Activated naive CD8-positive, alpha-beta T cell treated with anti-CD3 and anti-CD28 coated beads for 36 hours (primary cell): ENCODE measurements at places on chromosomes 2 and 18.

GRCh38 chr2:203489531-203489930 is 45.6 kb downstream of the RAPH1 start:
- DNase-seq: no peak

DNA sequence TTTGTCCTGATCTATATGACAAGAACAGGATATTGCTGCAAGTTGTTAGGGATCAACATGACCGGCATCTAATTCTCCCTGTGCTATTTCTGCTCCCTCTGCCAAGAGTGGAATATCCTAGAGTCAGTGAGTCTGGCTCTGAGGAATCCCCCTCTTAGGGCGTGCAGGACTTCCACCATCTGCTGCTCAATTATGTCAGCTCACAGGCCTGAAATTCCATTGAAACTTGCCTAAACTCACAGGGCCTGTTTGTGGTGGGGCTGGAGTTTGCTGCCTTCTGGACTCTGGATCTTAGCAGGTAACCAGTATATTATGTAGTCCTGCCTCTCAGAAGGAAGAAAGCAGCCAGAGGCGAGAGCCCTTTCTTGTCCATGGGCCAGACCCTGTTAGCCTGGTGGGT is 323.0 kb downstream of the TSN start:
- DNase-seq: no peak

DNA sequence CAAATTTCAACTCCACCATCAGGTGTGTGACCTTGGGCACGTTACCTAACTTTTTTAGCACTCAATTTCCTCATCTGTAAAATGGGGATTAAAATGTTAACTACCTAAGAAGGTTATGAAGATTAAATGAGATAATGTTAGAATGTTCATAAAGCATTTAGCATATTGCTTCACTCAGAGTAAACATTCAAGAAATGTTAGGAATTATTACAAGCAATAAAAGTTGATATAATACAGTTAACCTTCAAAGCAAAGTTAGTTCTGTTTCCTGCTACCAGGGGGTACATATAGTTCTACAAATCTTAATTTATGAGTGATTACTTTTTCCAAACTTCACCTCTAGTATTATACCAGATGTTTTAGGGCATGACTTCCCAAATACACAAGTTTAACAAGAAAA is 254.2 kb downstream of the PDE11A start:
- DNase-seq: no peak

DNA sequence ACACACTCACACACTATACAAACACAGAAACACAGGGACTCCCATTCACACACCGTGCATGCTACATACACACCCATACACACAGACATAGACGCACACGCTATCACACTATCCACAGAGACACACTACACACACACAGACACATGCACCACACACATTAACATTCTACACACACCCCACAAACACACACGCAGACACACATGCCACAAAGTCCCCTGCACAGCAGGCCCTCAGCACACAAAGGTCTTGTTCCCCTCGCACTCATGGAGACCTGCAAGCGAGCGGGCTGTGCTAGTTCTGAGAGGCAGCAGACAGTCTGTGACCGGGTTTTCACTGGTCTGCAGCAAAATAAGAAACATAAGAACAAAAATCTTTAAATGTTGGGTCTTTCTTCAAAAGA is 429.6 kb upstream of the SALL3 start:
- no peak for DNase-seq

- no peak for DNase-seq
Measured at GRCh38 chr2:43898838-43899346, 60.1 kb downstream of the ABCG8 start.

DNA sequence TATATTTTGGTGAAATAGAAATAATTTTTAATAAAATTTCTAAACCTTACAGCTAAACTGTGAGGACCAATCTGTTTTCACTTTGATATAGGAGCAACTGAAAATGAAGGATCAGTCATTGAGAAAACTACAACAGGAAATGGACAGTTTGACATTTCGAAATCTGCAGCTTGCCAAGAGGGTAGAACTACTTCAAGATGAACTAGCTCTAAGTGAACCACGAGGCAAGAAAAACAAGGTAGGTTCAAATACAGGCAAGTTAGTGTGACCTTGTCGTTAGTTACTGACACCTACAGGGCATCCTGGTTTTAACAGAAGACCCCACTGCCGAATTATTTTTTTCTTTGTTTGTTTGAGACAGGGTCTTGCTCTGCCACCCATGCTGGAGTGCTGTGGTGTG is 75.5 kb upstream of the STON1 start:
- no peak for DNase-seq

GRCh38 chr2:70994009-70994698 is 519 bp downstream of the TEX261 start:
- DNase-seq: peak; percentile 67

DNA sequence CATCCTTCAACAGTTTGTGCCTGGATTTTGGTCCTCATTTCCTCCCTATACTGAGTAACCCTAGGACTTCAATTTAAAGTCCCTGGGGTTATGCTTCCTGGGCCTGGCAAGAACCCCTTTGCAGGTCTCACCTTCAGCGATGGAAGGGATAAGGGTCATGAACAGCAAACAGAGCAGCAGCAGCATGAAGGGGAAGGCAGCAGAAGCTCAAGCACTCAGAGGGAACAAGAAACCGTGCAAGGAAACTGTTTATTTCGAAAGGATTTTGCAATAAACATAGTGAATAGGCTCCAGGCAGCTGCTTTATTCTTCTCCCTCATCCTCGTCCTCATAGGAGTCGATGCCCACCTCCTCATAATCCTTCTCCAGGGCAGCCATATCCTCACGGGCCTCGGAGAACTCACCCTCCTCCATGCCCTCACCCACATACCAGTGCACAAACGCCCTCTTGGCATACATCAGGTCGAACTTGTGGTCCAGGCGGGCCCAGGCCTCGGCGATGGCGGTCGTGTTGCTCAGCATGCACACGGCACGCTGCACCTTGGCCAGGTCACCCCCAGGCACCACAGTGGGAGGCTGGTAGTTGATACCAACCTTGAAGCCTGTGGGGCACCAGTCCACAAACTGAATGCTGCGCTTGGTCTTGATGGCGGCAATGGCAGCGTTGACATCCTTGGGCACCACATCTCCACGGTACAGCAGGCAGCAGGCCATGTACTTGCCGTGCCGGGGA is 2.8 kb upstream of the TUBA4B start:
- DNase-seq: no peak

GRCh38 chr2:64613276-64613675 is 40.4 kb downstream of the SERTAD2 start:
- no peak for DNase-seq

GRCh38 chr2:59540864-59541263 is 1012.6 kb downstream of the BCL11A start:
- DNase-seq: no peak

- DNase-seq: no peak
Measured at GRCh38 chr2:15145919-15146318, 415.2 kb downstream of the NBAS start.

DNA sequence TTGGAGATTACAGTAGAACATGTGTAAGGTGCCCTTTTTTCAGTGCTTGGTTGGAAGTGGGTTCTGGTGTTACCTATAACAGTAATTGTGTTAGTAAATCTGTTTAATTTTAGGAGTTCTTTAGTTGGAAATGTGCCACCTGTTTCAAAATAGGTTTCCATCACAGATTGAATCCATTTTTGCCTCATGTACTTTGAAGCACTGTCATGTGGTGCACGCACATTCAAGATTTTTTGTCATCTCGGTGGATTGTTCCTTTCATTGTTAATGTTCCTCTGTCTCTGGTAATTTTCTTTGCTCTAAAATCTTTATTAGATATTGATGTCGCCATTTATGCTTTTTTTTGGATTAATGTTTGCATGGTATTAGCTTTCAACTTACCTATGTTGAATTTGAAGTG is 1.3 kb downstream of the ATP9B start:
- DNase-seq: no peak

- DNase-seq: no peak
Measured at GRCh38 chr18:4878480-4878879, 318.6 kb downstream of the AKAIN1 start.

GRCh38 chr2:162175714-162176113 is 23.7 kb upstream of the GCG start:
- DNase-seq: no peak

- no peak for DNase-seq
Measured at GRCh38 chr2:100247256-100248043, 74.9 kb downstream of the LONRF2 start.

DNA sequence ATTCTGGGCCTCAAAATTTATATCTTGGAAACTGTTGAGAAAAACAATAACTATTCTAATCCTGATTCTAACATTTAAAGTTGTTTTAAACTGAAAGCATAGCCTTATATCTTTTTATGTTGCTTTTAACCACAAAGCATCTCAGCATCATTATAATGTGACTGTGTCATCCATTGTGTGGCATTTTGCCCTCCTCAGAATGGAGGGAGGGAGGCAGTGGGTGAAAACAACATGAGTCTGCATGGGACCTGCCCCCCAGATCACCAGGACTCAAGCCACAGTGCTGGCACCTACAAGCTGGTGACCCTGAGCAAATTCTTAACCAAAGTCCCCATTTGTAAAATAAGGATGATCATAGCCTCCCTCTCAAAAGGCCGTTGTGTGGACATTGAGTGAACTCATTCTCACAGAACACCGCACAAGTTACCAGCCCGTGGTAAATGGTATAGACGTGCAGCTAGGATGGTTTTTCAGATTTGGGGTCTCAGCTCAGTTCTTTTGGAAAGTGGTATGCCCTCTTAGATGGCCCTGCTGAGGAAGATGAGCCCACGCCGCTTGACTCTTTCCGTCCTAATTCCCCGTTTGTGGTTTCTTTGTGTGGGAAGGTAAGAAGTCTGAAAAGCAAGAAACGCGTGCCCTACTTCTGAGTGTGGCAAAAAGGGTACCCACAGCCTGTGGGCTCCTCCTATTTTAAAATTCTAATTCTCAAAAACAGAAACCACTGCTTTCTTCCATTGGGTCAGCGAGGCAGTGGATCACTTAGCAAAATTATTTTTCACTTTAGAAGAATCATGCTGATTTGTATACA is 305.0 kb upstream of the ID2 start:
- DNase-seq: no peak

DNA sequence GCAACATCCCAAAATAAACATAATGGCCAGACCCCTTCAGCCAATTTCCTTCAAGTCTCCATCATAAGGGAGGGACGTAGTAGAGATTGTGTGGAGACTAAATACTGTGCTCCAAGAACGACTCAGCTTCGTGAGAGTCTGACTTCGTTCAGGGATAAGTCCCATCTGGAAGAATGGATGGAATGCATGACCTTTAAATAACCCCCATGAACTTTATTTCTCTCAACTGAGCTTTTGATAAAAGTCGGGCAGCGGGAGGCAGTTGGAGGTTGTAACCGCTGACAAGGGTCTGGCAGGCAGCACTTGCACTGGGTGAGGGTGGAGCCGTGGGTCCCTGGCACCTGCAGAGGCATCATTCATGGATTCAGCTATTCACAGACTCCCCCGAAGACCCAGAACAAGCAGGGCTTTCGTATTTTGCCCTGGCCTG is 115.9 kb downstream of the ZFP36L2 start:
- DNase-seq: no peak

DNA sequence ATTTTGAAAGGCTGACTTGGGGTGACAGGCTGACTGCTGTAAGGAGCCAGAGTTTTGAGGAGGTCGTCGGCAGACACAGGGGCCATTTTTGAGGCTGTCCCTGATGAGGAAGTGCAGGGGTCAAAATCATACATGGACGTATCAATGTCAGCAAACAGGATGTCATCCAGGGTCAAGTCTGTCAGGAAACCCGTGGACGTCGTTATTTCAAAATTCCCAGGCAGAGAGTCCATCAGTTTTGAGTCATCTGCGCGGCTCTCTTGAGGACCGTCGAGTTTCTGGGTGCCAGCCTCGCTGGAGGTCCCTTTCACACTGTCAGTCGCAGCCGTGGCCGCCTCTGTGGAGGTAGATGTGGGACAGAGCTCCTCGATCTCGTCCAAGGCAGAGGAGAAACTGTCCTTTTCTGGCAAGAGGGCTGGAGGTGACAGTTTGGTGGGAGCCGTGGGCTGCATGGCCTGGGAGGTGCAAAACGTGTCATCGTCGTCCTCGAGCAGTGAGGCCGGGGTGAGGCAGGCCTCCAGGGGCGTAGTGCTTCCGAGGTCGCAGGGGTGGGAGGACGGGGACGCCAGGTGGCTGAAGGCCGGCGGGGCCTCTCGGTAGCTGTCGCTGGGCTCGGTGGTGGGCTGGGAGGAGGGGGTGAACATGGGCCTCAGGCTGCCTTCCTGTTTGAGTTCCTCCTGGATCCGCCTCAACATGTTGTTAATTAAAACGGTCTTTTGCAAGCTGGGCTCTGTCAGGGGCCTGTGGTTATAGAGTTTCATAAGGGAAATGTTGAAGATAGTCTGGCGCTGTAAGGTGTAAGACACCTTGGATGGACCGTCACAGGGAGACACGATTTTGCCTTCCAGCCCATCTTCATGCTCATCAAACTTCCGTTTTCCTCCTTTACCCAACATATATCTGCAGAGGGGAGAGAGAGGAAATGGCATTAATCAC is 17.5 kb downstream of the SERTAD2 start:
- peak; percentile 30 for DNase-seq

- no peak for DNase-seq
Measured at GRCh38 chr2:196992466-196992865, 66.0 kb upstream of the PGAP1 start.

DNA sequence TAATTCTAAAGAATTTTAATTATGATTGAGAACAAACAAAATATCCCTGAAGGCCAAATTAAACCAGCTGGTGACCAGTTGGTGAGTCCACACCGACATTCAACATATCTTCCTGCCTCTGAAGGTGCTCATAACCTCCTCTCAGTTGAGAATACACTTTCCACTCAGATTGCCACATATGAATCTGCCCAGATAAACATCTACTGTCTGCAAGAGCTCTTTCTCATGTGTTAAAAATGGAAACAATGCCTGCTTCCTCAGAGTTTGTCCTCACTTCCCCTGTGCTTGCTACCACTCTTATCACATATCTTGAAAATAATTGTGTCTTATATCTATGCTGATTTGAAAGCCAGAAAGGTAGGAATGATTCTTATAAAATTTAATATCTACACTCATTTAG is 177.7 kb upstream of the GULP1 start:
- no peak for DNase-seq

GRCh38 chr2:46485002-46485401 is 5.6 kb downstream of the TMEM247 start:
- no peak for DNase-seq

DNA sequence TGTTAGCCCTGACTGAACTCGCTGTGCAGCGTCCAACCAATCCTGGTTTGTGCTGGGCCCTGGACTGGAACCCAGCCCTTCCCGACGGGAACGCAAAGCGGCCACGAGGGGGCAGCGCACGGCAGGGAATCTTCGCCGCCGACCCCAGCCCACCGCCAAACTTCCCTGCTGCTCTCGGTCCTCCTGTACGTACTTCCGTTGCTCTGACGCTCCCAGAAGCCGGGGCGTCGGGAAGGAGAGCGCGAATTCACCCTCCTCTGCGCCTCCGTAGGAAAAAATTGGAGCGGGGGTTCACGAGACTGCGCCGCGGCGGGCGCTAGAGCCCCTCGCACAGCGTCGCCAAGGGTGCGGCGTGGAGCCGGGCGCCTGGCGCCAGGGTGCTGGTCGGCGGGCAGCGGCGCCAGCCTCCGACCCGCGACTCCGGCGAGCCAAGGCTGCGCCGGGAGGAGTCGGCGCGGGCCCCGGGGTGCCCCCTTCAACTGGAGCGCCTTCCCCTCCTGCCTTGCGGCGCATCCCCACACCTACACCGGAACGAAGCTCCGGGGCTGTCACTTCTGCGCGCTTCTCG is 873 bp upstream of the SH3RF3 start:
- peak; percentile 78 for DNase-seq
